Stimulated activated CD8-positive, alpha-beta memory T cell treated with anti-CD3 and anti-CD28 coated beads, Interleukin-7, amount 100 ng/mL, for 1 hour (primary cell): ENCODE measurements at places on chromosomes 4 and X.

- no peak for DNase-seq
Observed at GRCh38 chr4:90254357-90254756, 127.2 kb downstream of the CCSER1 start.

- DNase-seq: no peak
Observed at GRCh38 chrX:10197279-10198210, 40.8 kb downstream of the CLCN4 start.

DNA sequence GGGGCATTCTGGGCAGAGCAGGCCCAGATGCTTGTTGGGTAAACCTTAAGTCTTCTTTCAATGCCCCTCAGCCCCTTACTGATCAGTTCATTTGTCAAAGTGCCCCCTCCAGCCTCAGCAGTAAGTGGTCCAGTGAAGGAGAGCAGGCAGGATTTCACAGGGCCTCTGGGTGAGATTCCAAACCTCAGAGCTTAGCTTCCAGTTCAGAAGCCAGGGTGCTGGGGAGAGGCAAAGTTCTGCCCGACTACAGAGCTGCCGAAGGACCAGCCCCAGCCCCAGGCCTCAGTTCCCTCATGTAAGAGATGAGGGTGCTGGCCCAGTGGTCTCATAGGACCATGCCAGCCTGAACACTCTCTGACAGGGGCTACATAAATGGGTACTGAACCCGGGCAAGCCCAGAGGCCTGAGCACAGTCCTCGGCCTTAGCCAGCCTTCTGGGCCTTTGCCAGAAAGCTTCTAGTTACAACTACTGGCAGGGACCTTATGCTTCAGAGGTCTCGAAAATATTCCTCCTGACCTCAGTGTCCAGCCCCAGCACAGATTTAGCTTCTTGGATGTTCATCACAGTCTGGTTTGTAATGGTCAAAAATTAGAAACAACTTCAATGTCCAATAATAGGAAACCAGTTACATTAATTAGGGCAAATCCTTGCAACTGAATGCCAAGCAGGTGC lies 851 bp upstream of the RIPPLY1 start:
- no peak for DNase-seq

GRCh38 chr4:54548831-54549460 lies 108.8 kb upstream of the KIT start:
- DNase-seq: no peak

DNA sequence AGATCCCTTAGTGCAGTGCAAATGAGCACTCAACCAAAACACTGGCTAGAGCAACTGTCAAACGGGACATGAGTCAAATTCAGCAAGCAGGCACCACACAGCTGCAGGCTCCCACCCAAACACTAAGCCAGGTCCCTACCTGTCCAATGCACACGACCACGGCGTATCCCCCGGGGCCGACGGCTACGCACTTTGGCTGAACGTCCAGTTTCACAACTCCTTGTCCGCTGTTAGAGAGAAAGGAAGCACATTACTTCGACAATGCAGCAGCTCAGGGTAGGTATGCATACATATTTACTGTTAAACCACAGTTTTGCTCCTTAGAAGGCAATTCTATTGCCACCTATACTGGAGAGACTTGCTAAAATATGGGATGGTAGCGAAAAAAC lies 35.4 kb downstream of the WDR1 start:
- no peak for DNase-seq

DNA sequence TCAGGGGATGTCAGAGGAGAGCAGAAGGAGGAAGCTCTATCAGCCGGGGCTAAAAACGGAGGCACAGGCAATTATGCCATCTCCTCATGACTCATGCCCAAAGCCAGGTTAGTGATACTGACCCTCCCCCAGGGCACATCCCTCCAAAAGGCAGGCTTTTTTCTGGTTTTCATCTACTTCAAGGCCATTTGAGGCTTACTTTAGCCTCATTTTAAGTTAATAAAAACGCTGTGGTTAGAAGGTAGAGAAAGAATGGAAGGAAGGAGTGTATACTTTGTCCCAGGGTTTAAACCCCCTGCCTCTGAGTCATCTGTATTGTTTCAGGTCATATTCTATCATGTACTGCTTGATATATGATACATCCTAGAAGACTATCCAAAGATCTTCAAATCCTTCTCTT lies 89.7 kb upstream of the NDP start:
- DNase-seq: no peak

- no peak for DNase-seq
Observed at GRCh38 chrX:120790552-120790951, 85.1 kb downstream of the CT47B1 start.

- no peak for DNase-seq
Observed at GRCh38 chr4:46389301-46389775, 590 bp downstream of the GABRA2 start.

GRCh38 chr4:24245491-24245820 lies 338.9 kb downstream of the DHX15 start:
- DNase-seq: no peak

- DNase-seq: no peak
Observed at GRCh38 chr4:55386840-55387239, 8.9 kb upstream of the TMEM165 start.

- DNase-seq: no peak
Observed at GRCh38 chr4:152843481-152844090, 63.8 kb downstream of the ARFIP1 start.

DNA sequence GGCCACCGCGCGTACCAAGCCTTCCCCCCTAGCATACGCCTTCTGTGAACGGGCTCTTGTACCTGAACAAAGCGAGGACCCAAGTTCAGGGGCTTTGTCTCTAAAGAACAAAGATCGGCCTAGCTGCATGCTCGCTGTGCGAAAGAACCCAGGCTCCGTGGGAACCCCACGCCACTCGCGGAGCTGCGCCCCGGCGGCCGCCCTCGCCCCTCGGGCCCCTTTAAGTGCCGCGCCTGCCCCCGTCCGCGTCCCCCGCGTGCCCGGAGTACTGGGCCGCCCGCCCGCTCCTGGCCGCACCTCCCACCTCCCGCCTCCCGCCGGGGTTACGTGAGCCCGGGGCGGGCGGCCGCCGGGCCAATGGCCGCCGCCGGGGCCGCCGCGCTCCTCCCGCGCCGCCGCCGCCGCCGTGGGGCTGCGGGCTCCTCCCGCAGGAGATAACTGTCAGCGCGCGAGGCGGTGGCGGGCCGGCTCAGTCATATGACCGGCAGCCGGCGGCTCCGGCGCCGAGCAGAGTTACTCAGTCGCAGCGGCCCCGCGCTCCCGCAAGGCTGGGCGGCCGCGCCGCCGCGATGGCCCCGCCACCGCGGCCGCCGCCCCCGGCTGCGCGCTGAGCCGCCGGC lies at the start of gene FNIP2:
FNIP2 (plus strand) TSS at position 472 of the 620 bp plus-strand sequence. CDS start 187 bp downstream, outside the sequence.
- DNase-seq: peak; percentile 47

- no peak for DNase-seq
Observed at GRCh38 chr4:169293343-169294176, 22.8 kb upstream of the SH3RF1 start.

- no peak for DNase-seq
Observed at GRCh38 chr4:148052448-148052847, 320.6 kb downstream of the ARHGAP10 start.

DNA sequence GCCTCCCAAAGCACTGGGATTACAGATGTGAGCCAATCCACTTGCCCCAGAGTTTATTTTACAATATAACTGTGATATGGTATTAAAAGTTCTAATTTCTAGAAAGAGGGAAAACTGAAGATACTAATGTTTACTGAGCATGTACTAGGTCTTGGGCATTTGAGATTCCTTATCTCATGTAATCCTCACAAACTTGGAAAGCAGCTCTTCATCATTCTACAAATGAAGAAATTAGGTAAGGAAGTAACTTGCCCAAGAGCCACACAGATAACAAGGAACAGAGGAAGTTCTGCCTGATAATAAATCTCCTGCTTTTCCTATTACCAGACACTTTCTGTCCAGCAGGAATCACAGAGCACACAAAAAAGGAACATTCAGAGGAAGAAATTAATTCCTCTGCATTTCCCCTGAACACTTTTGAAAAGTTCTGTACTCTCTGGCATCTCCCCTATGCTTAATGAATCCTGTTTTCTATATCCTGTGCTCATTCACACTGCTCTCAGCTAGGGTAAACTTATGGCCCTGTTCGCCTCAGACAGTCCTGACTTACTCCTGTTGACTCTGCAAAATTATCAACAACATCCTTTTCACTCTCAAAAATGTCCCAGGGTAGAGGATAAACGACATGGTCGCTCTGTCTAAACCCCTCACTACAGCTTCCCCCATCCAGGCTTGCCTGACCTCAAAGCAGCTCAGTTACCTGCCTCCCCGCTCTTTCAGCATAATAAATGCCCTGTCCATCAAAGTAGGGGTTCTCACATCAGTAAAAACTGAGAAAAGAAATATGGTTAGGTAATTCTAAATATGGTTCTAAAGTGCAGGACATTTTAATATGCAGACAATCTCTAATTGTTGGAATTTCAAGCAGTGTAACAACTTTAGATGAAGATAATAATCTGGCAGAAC lies 13.6 kb downstream of the SH3RF1 start:
- no peak for DNase-seq

DNA sequence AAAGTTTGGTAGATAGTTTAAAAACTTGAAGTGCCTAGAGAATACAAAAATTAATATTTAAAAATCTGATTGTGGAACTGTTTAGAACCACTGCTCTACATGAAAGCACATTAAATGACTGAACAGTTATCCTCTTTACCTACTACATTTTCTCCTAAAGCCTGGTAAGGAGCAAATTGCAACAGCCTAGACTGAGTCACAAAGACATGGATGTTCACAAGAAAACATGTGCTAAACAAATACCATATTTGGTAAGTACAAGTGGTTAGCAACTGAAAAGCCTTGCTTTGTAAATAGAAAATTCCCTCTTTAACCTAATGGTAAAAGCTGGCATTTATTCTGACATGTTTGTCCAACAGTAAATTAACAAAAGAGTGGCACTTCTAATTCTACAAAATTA lies 203.1 kb downstream of the FBXO8 start:
- no peak for DNase-seq

DNA sequence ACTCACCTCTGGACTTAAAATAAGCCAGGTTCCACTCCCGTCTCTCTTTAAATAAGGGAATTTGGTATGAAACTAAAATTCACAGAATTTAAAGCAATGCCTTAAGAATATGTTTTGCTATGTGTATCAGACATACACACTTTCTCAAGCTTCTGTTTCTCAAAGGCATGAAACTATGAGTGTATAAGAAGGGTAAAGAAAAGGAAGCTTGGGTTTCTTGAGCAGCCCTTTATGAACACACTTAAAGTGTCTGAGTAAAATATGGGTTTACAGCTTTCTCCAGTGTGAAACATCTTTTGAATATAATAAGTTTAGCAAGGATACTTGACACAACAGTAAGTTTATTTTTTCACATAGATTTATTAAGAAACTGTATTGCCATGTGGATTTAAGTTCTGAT lies 370.5 kb downstream of the TMA16 start:
- no peak for DNase-seq

GRCh38 chr4:162116095-162116779 lies 47.6 kb downstream of the FSTL5 start:
- DNase-seq: no peak

DNA sequence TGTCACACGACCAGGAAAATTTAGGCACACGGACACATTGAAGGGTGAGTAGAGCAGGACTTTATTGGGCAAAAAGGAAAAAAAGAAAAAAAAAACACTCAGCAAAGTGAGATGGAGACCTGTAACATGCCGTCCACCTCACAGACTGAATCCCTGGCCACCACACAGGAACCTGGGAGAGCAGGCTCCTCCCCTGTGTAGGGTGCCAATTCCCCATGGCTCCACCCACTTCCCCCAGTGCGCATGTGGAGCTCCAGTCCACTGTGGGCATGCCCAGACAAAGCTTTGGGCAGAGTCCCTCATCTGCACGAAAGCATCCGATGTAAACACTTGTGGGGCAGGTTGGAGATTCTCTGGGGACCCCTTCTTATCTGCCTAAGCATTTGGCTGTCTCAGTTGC lies 23.6 kb upstream of the CBR4 start:
- DNase-seq: no peak

DNA sequence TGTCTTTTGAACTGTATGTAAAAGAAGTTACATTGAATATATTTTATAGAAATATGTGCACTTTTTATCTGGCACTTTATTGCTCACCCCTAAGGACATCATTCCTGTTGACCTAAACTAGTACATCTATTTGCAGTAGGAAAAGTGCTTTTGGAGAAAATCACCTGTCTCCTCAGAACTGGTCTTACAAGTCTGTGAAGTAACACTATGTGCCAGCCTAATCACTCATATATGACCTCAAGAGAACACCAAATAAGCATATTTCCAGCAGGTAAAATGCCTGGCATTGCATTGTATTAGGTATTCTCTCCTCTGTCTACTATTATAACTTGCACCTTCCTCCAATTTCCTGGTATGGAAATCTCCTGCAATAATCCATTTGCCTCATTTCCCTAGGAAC lies 4.0 kb upstream of the GASK1B start:
- no peak for DNase-seq

GRCh38 chr4:2606960-2607506 lies 70.6 kb downstream of the FAM193A start:
- DNase-seq: no peak

DNA sequence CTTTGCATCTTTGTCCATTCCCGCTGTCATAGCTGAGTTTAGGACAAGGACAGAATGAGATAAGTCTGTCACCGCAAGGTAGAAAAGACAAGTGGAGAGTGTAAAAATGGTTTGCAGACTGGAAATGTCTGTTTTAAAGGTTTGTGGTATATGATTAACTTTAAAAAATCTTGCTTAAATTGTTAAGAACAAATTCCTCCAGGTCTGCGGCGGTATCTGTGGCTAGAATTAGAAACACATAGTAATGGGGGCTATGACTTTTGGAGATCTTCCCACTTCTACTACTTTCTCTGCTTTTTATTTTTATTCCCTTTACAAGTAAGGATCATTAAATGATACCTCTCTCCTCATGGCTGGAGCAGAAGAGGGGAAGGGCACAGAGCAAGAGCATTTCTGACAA lies 92.2 kb downstream of the MID1IP1 start:
- DNase-seq: no peak

GRCh38 chrX:74160358-74160757 lies 143.6 kb upstream of the ZCCHC13 start:
- DNase-seq: no peak
